SJCRH30 (cell line): ENCODE measurements at places on chromosomes 3 and 15.

GRCh38 chr3:69009559-69010410 lies 3.7 kb downstream of the EOGT start:
- DNase-seq = no peak

GRCh38 chr3:157467200-157467599 lies 30.6 kb downstream of the PTX3 start:
- DNase-seq = no peak

DNA sequence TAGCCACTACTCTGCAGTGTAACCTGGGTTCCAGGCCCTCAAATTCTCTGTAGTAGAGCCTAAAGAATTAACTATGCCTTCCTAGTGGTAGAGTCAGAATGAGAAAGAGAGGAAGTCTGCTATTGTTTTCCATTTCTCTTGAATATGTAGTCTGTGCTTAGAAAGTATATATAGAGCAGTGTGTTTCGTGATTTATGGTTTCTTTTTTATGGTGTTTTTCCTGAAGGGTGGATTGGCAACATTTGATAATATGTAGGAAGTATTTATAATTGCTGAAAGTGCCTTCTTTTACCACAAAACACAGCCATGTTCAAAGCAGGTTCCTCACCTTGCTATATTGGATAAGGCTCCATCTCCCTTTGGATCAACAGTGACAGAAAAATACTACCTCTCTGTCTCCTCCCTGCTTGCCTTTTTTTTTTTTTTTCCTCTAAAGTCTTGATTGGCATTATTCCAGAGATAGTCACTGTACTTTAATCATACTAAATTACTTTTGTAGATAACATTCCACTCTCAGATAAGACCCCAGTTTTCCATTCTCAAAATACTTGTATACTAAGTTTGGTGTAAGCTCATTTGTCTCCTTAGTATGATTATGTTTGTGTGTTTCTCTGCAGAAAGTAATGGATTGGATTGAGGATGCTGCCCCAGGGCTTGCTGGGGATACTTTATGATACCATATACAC lies 47.8 kb downstream of the IQGAP1 start:
- DNase-seq = no peak

GRCh38 chr3:117486719-117487716 lies 777.4 kb downstream of the TUSC7 start:
- peak; percentile 19 for DNase-seq

GRCh38 chr15:40472171-40472727 lies 1.5 kb downstream of the CHST14 start:
- no peak for DNase-seq

GRCh38 chr3:123291404-123291803 lies 89.7 kb downstream of the SEC22A start:
- DNase-seq = no peak

- no peak for DNase-seq
Measured at GRCh38 chr3:141203866-141204265, 27.8 kb upstream of the PXYLP1 start.

DNA sequence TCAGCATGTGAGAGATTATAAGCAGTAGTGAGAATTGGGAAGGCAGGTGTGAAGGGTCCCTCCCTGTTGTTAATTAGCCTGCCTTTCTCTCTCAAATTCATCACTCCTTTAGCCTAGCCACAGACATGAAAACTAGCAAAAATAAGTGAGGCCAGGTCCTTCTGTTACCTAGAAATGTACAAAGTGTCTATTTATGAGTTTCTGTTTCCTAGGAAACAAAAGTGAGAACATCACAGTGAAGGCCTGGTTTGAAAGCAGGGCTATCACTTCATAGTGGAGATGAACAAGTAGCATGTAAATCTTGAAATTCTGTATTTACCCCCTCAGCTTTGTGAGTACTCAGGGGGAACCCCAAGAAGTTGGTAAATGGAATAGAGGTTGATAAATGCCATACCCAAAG lies 78.2 kb upstream of the UMPS start:
- DNase-seq = no peak

- peak; percentile 86 for DNase-seq
Measured at GRCh38 chr15:67178569-67179210, 75.8 kb downstream of the AAGAB start.

DNA sequence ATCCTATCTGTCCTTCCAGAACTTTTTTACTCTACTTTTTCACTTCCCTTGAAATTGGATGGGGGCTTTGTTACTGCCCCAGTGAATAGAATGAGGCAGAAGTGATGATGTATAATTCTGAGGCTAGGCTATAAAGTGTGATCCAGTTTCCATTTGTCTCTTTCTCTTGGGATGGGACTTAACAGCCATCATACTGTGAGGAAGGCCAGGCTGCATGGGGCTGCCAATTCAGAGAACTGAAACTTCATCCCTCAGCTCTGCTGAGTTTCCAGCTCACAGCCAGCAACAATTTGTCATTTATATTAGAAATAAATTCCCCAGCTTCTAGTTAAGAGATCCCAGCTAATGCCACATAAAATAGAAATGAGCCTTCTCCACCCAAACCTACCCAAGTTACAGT lies 504.0 kb upstream of the TGFBR2 start:
- no peak for DNase-seq

DNA sequence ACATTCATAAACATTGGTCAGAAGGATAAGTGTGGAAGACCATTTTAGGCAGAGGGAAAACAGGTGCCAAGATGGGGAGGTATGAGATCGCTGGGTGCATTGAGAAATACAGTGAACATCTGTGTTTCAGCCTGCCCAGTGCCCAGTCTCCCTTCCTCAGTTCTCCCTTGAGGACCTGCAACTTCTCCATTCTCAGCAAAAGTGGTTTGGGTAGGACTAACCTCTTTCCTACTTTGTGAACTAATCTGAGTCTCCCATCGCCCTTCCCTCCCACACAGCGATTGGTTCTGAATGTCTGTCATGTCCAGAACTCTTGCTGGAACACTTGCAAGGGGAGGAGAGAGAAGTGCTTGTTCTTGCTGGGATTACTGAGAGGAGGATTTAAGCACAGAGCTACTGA lies 10.9 kb upstream of the CCNL1 start:
- no peak for DNase-seq

- DNase-seq = no peak
Measured at GRCh38 chr3:66383998-66384745, 116.7 kb downstream of the LRIG1 start.

- DNase-seq = no peak
Measured at GRCh38 chr3:14150078-14150477, 25.2 kb downstream of the TMEM43 start.
